ENCODE measurements at places on chromosomes 6 and 20.
A peak's percentile ranks its signal among the peaks of the same experiment; 100 is the strongest.

- DNase-seq, result peak; percentile 49
These were observed 64.9 kb downstream of the C6orf58 start for GRCh38 chr6:127641905-127642304.

DNA sequence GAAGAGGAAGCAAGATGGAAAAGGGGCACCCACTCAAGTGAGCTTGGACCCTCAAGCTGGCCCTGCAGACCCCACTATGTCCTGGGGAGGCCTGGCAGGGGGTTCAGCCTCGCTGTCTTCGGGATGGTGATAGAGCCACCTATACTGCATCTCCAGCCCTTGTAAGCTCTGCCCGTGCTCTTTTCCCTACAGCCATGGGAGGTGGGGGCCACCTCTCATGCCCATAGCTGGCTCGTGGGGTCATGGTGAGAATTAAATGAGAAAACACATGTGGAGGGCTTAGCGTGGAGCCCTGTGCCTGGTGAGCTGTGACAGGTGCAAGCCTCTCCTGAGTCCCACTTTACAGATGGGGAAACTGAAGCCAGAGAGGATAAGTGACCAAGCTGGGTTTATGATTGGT lies 27.7 kb downstream of the PCK1 start:
- DNase-seq, result no peak

DNA sequence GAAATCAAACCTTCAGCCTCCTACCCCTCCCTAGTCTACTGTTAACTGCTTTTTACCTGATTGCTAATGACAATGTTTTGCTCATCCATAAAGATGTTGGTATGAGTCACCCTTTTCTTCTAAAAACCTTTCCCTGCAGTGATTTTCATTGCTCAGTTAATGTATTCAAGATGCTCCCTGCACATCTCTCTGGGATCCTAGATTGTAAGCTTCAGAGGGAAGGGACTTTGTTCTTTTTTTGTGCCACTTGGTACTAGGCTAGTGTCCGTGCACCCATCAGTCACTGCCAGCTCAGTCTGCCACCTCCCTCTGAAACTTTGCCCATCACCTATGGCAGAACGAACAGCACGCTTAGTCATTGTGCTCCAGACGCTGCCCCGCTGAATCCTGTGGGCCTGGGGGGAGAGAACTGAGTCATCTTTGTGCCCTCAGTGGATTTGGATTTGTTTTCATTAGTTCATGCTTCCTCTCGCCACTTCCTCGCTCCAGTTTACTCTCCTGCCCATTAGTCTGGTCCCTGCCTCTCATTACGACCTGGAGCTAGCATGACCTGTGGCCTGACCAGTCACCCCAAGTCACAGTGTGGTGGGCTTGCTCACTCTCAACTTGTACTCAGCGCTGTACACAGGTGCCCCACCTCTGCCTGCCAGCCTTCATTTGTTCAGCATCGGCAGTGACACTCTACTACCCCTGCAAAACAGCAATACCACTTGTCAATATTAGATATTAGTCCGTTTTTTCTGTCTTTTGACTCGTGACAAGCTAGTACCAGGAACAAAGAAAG lies 78.0 kb upstream of the TMEM181 start:
- DNase-seq, result peak; percentile 48

- no peak for DNase-seq
These were observed 172.3 kb upstream of the HDDC2 start for GRCh38 chr6:125474061-125474460.

GRCh38 chr6:28657381-28657768 lies 131.7 kb downstream of the GPX5 start:
- DNase-seq, result no peak

DNA sequence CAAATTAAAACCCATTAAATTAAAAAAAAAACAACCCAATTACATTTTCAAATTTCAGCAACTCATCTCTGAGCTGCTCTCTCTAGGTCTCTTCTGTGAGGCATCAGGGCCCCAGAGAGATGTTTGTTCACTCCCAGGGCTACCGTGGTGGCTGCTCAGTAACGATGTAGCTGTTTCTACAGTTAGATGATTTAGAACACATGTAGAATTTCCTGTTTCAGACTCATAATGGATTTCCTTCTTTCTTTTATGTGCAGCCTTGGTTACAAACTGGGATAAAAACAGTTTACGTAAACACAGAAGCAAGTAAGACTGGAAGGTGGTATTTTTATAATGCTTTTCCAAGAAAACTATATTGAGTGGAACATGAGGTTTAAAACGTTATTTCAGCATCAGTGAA lies 116.1 kb upstream of the CCN2 start:
- no peak for DNase-seq

GRCh38 chr6:113709936-113710509 lies 147.1 kb upstream of the MARCKS start:
- DNase-seq, result no peak

GRCh38 chr6:46456297-46456696 lies 35.0 kb downstream of the RCAN2 start:
- no peak for DNase-seq

DNA sequence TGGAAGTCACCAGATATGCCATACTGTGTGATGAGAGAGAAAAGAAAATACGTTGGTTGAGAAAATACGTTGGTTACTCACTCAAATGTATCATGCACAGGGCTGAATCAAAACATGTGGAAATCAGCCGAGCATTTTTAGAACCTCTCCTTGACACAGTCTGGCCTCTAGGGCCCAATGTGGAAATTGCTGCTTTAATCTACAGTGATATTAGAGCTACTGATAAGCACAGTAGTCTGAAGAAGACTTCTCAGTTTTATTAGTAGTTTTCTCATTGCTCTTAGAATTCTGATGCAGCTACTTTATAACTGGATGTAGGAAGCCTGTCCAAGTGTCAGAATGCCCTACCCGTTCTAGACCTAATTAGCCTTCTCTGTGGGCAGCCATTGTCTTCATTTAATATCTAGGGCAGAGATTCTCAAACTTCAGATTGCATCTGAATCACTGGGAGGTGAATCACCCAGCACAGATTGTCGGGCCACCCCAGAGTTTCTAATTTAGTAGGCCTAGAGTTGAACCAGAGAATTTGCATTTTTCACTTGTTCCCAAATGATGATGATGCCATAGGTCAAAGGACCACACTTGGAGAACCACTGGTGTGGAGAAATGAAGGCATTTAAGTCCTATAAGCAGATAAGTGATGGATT lies 229.1 kb downstream of the PLCB1 start:
- DNase-seq, result peak; percentile 69

DNA sequence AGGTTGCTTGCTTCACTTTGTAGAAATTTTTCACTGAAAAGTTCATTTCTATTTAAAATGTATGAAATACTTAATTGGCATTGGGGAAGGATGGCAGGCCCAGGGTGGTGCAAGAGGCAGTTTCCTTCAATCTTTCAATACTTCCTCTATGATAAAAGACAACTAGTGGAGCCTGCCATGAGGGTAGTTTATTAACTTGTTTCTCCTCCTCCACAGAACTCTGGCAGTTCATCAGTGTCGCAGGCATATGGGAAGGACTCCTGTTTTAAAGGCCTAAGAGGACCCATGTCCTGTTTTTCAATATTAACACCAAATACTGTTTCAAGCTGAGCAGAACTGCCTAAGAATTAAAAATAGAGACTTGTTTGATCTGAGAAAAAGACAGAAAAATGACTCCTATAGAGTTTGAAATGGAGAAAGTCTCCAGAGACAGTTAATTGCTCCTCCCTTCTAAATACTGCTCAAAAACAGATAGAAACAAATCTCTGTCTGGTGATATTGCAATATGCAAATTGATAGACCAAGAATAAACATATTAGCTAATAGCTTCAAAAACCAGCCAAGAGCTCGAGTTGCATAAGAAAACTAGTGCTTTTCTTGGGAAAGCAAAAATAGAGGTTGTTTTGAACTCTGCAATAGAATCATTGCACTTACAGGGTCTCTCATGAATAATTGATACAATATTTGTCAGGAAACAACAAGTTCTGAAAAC lies 665.7 kb upstream of the SLC35B3 start:
- DNase-seq, result no peak
